ENCODE measurements at places on chromosomes 5 and 9. TPM values are rescaled to one million over a fixed set of nuclear protein-coding genes. Genes with fewer than 3 reads are reported as not detected.

Gene DAPK1
- 2.7 TPM for total RNA-seq

Gene CARD19
- total RNA-seq: 37.8 TPM

Gene FBP1
- not detected for total RNA-seq

Gene GABRA6
- total RNA-seq: not detected

Gene F2RL2
- 0.23 TPM for total RNA-seq

Gene ALDH7A1
- total RNA-seq: 35.9 TPM

Gene OR1J2
- total RNA-seq: not detected

Gene PFN3
- not detected for total RNA-seq

Gene RELL2
- 6.3 TPM for total RNA-seq

Gene SOX30
- not detected for total RNA-seq

Gene AJM1
- 0.32 TPM for total RNA-seq

Gene TMOD1
- 13.4 TPM for total RNA-seq

Gene PRRX2
- total RNA-seq: 1.9 TPM

Gene INVS
- total RNA-seq: 13.3 TPM

Gene CCL19
- 1.2 TPM for total RNA-seq

Gene FIBCD1
- not detected for total RNA-seq

Gene KIF3A
- total RNA-seq: 7.6 TPM

Gene GRM6
- total RNA-seq: not detected

Gene NEUROG1
- total RNA-seq: not detected

Gene CFAP157
- total RNA-seq: 0.19 TPM

Gene KCTD16
- total RNA-seq: not detected

Gene ADAMTS6
- 1.8 TPM for total RNA-seq

Gene INSL6
- total RNA-seq: not detected

Gene CDKN2B-AS1
- total RNA-seq: 0.50 TPM

Gene PLEKHG4B
- 0.12 TPM for total RNA-seq

Gene TRPM3
- total RNA-seq: 0.26 TPM

Gene SRD5A1
- total RNA-seq: 70.0 TPM

Gene AQP7
- total RNA-seq: 0.15 TPM

Gene QRFP
- 0.18 TPM for total RNA-seq

Gene SPINK6
- total RNA-seq: not detected

Gene SLC36A2
- total RNA-seq: not detected

Gene FBXL7
- 1.9 TPM for total RNA-seq

Gene LVRN
- total RNA-seq: 2.9 TPM

Gene C9orf153
- total RNA-seq: not detected

Gene PCDHA8
- not detected for total RNA-seq

Gene FAM151B
- total RNA-seq: 0.38 TPM

Gene HTR4
- total RNA-seq: not detected

Gene AIF1L
- total RNA-seq: 30.4 TPM

Gene CTSV
- 3.8 TPM for total RNA-seq

Gene PRLR
- 1.9 TPM for total RNA-seq

Gene SECISBP2
- total RNA-seq: 30.9 TPM

Gene FABP6
- not detected for total RNA-seq

Gene PCDHAC1
- total RNA-seq: 0.06 TPM

Gene TAF11L2
- not detected for total RNA-seq

Gene C5orf52
- not detected for total RNA-seq

Gene LECT2
- not detected for total RNA-seq

Gene SERF1A
- 9.3 TPM for total RNA-seq

Gene S100Z
- not detected for total RNA-seq

Gene SMIM33
- total RNA-seq: not detected

Gene HK3
- total RNA-seq: 2.1 TPM
